ENCODE measurements at places on chromosomes 1 and 21. TPM values are rescaled to one million over a fixed set of nuclear protein-coding genes. Genes with fewer than 3 reads are reported as not detected.

DNA sequence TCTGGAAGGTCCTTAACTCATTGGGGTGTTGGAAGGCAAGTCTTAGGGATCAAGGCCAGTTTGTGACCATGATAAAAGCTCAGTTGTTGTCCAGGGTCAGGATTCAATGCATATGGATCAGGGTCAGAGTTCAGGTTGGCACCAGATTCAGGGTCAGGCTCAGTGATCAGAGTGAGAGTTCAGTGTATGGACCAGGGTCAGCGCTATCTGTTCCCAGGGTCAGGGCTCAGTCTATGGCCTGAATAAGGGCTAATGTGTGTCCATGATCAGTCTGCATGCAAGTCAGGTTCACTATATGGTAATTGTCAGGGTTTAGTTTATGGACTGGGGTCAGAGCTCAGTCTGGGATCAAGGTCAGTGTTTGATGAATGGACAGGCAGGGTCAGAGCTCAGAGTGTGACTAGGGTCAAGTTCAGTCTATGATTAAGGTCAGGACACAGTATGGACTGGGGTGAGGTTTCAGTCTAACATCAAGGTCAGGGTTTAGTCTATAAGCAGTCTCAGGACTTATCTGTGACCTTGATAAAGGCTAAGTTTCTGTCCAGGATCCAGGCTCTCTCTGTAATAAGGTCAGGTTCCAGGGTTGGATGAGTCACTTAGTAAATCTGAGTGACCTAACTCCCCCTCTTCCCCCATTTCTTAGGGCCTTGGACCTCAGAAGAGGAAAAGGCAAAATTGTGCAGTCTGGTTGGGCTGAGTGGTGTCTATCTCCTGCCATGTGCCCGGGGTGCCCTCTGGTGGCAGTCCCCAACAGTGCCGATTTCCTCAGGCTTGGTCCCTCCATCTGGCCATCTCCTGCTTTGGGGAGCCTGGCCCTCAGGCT, 23.8 kb downstream of the KNCN start:
- H3K4me1 ChIP-seq, result peaks cover 55% of the 10 kb centered on the region
- H3K36me3 ChIP-seq, result peaks cover 5% of the 10 kb centered on the region
- H3K4me3 ChIP-seq, result no peak overlapping the region
- H3K27ac ChIP-seq, result no peak overlapping the region

FALEC gene
- 0.71 TPM for total RNA-seq

DNA sequence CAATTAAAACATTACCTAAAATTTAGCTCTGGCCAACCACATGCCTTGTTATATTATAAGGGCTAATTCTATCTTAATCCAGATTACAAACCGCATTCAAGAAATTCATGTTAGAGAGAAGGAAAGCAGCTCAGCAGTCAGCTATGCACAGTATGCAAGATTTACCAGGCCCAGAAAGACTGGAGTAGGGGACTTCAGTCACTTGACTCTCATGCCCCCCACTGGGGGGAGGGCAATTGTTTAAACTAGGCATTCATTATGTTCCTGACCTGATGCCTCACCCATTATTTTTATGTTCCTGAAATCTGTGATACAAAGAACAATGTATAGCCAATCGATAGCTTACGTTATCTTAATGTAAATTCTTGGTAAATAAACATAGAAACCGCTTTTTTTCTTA, 96.9 kb downstream of the ZNF644 start:
- H3K4me3 ChIP-seq, result no peak overlapping the region
- no peak overlapping the region for H3K27ac ChIP-seq
- peaks cover 23% of the 10 kb centered on the region for H3K36me3 ChIP-seq
- DNase-seq, result no peak
- H3K4me1 ChIP-seq, result peaks cover 66% of the 10 kb centered on the region

- no peak for DNase-seq
- no peak overlapping the region for H3K4me3 ChIP-seq
- H3K4me1 ChIP-seq, result no peaks in the 10 kb centered on the region
- H3K36me3 ChIP-seq, result no peaks in the 10 kb centered on the region
- no peaks in the 10 kb centered on the region for H3K27me3 ChIP-seq
- no peak overlapping the region for H3K27ac ChIP-seq
Measured at GRCh38 chr1:114902343-114902742, 47.7 kb downstream of the SYCP1 start.

DNA sequence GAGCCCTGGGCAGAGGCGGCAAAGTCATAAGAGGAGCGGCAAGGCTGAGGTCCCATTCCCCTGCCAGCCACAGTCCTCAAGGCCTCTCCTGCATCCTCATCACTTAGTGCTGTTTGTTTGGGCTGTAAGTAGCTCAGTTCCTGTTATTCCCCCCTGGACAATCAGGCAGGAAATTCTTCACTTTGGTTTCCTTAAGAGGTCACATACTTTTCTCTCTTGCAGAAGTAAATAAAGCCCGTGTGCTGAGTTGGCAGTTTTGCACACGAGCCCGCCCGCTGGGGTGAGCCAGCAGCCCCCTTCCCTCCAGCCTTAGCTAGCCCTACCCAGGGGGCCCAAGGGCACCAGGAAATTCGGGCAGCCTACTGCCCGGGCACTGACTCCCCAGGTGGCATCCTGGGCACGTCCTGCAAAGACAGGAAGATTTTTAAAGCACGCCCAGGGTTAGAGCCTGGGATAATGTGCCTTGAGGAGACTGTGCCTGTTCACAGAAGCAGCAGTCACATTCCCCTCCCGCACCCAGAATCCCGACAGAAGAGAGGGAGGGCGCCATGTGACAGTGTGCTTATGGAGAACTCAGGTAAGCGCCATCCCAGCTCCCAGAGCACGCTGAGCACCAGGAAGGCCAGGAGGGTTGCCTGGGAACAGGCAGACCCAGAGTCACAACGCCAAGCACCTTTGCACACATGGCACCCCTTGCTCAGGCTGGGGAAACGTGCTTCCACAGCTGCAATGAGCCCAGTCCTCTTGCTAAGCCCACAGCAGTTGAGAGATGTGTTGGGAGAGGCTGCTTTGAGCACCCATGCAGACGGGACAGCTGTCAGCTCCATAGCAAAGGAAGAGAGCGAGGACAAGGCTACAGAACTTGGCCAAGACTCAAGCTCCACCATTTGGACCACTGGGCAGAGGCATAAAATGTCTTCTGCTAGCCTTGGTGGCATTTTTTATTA, 144.5 kb upstream of the TMEM51 start:
- H3K27ac ChIP-seq, result no peak overlapping the region
- H3K4me1 ChIP-seq, result no peaks in the 10 kb centered on the region
- no peak for DNase-seq
- no peaks in the 10 kb centered on the region for H3K27me3 ChIP-seq
